Smooth muscle cell of trachea (primary cell): ENCODE measurements at places on chromosomes 11 and 22. TPM values are rescaled to one million over a fixed set of nuclear protein-coding genes. Genes with fewer than 3 reads are reported as not detected.

Gene TM7SF2
- total RNA-seq, result 16.4 and 23.3 TPM in 2 replicates

Gene BSCL2
- total RNA-seq, result 49.5 and 76.3 TPM in 2 replicates

Gene APOL1
- total RNA-seq, result 33.2 and 57.9 TPM in 2 replicates

Gene TRIM3
- total RNA-seq, result 25.2 and 56.1 TPM in 2 replicates

Gene DEFB131B
- total RNA-seq, result not detected in 2 replicates

Gene PGR
- 0.17 and 0.58 TPM in 2 replicates for total RNA-seq

Gene ANO3
- total RNA-seq, result 0.33 and 1.9 TPM in 2 replicates

Gene ANO5
- not detected in 2 replicates for total RNA-seq

Gene C11orf24
- total RNA-seq, result 32.6 and 43.0 TPM in 2 replicates

Gene MAPK8IP2
- 0.29 and 0.50 TPM in 2 replicates for total RNA-seq

Gene MPZL2
- total RNA-seq, result 0.73 TPM in 1 of 2 replicates, not detected in the other

Gene FAM83F
- under 0.01 TPM in 1 of 2 replicates, not detected in the other for total RNA-seq

Gene INS
- not detected in 2 replicates for total RNA-seq

Gene TRIM51
- total RNA-seq, result not detected in 2 replicates

Gene LRRN4CL
- 68.9 and 89.6 TPM in 2 replicates for total RNA-seq

Gene CLTCL1
- 9.1 and 9.6 TPM in 2 replicates for total RNA-seq

Gene APOL5
- 0.17 TPM in 1 of 2 replicates, not detected in the other for total RNA-seq

Gene RNF214
- 9.6 and 9.7 TPM in 2 replicates for total RNA-seq

Gene CD3D
- not detected in 2 replicates for total RNA-seq

Gene SLC6A5
- under 0.01 TPM in 1 of 2 replicates, not detected in the other for total RNA-seq

Gene KCNE3
- 1.0 and 14.6 TPM in 2 replicates for total RNA-seq

Gene CABP4
- not detected in 2 replicates for total RNA-seq

Gene TIGD3
- under 0.01 TPM in 1 of 2 replicates, not detected in the other for total RNA-seq

Gene PI4KA
- total RNA-seq, result 47.9 and 68.6 TPM in 2 replicates

Gene SLC22A8
- total RNA-seq, result not detected in 2 replicates

Gene GTF2H1
- 91.8 and 95.4 TPM in 2 replicates for total RNA-seq

Gene TEX54
- total RNA-seq, result not detected in 2 replicates

Gene OR10A3
- total RNA-seq, result not detected in 2 replicates

Gene CHRNA10
- total RNA-seq, result 0.29 and 0.50 TPM in 2 replicates

Gene OR51B2
- total RNA-seq, result not detected in 2 replicates

Gene TMEM132A
- total RNA-seq, result 7.7 and 30.3 TPM in 2 replicates

Gene TMPRSS4
- not detected in 2 replicates for total RNA-seq

Gene YPEL1
- total RNA-seq, result 0.58 and 0.99 TPM in 2 replicates

Gene UPK3A
- total RNA-seq, result not detected in 2 replicates

Gene CEP126
- 2.6 and 3.8 TPM in 2 replicates for total RNA-seq

Gene NRXN2
- 9.6 and 18.2 TPM in 2 replicates for total RNA-seq

Gene TYR
- not detected in 2 replicates for total RNA-seq

Gene MYEOV
- total RNA-seq, result 2.2 and 8.1 TPM in 2 replicates

Gene FZD4
- total RNA-seq, result 37.4 and 45.2 TPM in 2 replicates

Gene OR8B4
- total RNA-seq, result not detected in 2 replicates

Gene KCNJ11
- total RNA-seq, result not detected in 2 replicates

Gene SIDT2
- 14.1 and 27.0 TPM in 2 replicates for total RNA-seq

Gene HSCB
- 13.4 and 28.8 TPM in 2 replicates for total RNA-seq

Gene MMP12
- total RNA-seq, result 0.44 and 1.8 TPM in 2 replicates

Gene ZNRF3
- total RNA-seq, result 3.5 and 6.1 TPM in 2 replicates

Gene GLYAT
- total RNA-seq, result not detected in 2 replicates

Gene KDM4D
- total RNA-seq, result 0.66 and 1.2 TPM in 2 replicates
